Psoas muscle (tissue), 8 donors: ENCODE measurements at places on chromosomes 13 and 19. TPM values are rescaled to one million over a fixed set of nuclear protein-coding genes. Genes with fewer than 3 reads are reported as not detected.

IGFL3 gene
- not detected for total RNA-seq

CYP2A6 gene
- not detected for total RNA-seq

KIR3DL1 gene
- not detected for total RNA-seq

DNA sequence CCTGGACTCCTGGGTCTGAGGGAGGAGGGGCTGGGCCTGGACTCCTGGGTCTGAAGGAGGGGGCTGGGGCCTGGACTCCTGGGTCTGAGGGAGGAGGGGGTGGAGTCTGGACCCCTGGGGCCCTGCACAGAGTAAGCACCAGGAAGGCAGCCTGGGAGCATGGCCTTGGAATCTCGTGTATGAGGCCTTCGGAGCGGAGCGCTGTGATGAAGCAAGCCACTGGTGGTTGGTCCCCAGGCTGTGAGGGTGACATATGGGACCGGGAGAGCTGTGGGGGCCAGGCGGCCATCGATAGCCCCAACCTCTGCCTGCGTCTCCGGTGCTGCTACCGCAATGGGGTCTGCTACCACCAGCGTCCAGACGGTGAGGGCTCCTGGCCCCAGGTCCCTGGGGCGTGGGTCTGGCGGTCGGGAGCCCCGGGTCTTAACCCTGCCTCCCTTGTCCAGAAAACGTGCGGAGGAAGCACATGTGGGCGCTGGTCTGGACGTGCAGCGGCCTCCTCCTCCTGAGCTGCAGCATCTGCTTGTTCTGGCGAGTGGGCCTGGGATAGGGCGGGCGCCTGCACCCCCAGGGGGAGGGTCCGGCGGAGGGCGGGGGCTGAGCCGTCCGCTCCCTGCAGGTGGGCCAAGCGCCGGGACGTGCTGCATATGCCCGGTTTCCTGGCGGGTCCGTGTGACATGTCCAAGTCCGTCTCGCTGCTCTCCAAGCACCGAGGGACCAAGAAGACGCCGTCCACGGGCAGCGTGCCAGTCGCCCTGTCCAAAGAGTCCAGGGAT is 918 bp downstream of the TMEM190 start:
- H3K27ac ChIP-seq = no peak overlapping the region
- no peak for DNase-seq
- peaks cover 41% of the 10 kb centered on the region for H3K27me3 ChIP-seq
- no peaks in the 10 kb centered on the region for H3K4me1 ChIP-seq
- no peaks in the 10 kb centered on the region for H3K36me3 ChIP-seq

DNA sequence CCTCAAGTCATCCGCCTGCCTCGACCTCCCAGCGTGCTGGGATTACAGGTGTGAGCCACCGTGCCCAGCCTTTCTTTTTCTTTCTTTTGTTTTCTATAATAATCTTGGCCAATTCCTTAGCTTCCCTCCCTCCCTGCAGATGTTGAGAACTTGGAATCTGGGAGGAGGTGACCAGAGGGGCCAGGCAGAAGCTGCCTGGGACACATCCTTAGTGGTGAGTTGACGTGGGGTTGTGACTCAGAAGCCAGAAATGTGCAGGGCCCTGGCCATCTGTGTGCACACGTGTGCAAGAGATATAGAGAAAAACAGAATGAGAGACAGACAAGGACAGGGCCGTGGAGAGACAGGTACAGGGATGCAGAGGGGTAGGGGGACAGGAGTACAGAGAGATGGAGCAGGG is 154.3 kb downstream of the SIPA1L3 start:
- no peak overlapping the region for H3K27ac ChIP-seq
- no peak overlapping the region for H3K4me3 ChIP-seq
- no peaks in the 10 kb centered on the region for H3K27me3 ChIP-seq
- H3K36me3 ChIP-seq = no peaks in the 10 kb centered on the region

GRCh38 chr19:33385956-33386355 is 12.4 kb downstream of the CEBPG start:
- H3K4me3 ChIP-seq = no peak overlapping the region
- peak overlapping the region; percentile 67 for H3K27ac ChIP-seq
- DNase-seq = no peak
- H3K36me3 ChIP-seq = peaks cover 16% of the 10 kb centered on the region

DNA sequence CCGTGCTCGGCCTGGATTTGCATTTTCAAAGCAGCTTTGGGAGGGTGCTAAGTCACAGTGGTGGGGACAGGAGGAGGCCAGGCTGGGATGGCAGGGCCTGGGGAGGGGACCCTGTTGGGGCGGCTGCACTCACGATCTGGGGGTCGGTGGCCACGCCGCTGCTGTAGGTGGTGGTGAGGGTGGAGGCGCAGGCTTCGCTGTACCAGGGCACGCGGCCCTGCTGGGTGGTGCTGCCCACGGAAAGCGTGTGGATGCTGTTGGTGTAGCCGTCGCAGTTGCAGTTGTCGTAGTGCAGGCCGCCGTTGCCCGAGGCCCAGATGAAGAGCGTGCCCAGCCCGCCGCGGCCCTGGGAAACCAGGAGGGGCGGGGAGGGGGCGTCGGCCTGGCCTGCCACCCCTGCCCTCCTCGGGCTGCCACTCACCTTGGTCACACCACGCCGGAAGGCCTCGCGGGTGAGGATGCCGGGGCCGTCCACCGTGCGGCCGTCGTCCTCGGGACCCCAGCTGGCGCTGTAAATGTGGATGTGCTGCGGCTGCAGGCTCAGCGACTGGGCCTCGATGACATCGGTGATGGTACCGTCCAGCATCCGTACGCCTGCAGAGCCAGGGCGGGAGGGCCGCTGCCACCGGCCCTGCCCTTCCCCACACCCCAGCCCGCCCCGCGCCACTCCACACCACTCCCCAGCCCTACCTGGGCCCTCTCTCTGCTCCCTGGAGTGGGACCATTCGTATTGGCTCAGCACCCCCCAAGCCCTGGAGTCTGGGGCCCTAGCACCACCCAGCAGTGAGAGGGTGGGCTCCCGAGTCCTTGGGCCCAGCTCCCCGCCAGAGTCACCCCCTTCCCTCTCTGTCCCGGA is 3.2 kb downstream of the PCSK4 start:
- no peaks in the 10 kb centered on the region for H3K27me3 ChIP-seq
- peaks cover 7% of the 10 kb centered on the region for H3K4me1 ChIP-seq
- no peaks in the 10 kb centered on the region for H3K36me3 ChIP-seq
- H3K4me3 ChIP-seq = no peak overlapping the region

DNA sequence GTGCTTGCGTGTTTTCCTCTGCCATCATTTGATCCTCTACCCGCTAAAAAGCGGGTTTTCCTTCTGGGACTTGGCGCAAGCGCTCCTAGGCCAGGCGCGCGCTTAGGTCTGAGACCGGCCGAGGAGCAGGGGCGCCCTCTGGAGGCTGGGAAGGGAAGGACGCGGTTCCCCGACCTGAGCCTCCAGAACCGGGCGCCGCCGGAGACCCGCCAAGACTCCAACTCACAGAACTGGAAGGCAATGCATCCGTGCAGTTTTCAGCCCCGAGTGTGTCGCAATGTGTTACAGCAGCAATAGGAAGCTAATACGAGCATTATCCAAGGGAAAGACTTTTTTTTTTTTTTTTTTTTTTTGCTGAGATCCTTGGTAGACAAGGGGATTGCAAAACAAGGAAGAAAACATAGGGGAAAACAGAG is 190.9 kb downstream of the COL4A1 start:
- H3K27ac ChIP-seq = no peak overlapping the region
- H3K4me3 ChIP-seq = no peak overlapping the region
- H3K4me1 ChIP-seq = no peaks in the 10 kb centered on the region
- H3K27me3 ChIP-seq = no peaks in the 10 kb centered on the region

- no peaks in the 10 kb centered on the region for H3K4me1 ChIP-seq
- DNase-seq = no peak
- no peaks in the 10 kb centered on the region for H3K36me3 ChIP-seq
- H3K4me3 ChIP-seq = no peak overlapping the region
- H3K27ac ChIP-seq = no peak overlapping the region
Observed at GRCh38 chr13:85671336-85671735, 127.9 kb downstream of the SLITRK6 start.

DNA sequence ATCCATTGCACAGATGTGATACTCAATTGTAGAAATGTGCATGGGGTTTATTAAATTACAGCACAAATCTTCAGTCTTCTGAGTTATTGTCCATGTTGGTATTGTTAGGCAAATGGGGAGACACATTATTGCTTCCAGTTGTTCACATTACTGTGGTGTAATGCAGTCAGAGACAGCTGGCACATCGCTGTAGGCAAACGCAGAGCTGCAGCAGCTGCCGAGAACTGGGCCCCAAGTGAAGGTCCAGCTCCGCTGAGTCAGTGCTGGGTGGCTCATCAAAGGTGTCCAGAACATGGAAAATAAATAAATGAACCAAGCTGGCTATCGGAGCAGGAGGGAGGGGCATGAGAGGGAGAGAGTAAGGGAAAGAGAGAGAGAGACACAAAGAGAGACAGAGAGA is 299.1 kb upstream of the OBI1 start:
- no peaks in the 10 kb centered on the region for H3K27me3 ChIP-seq
- no peak overlapping the region for H3K4me3 ChIP-seq
- H3K4me1 ChIP-seq = no peaks in the 10 kb centered on the region
- H3K27ac ChIP-seq = no peak overlapping the region
- H3K36me3 ChIP-seq = no peaks in the 10 kb centered on the region
